ENCODE measurements at places on chromosomes 3 and 15.

DNA sequence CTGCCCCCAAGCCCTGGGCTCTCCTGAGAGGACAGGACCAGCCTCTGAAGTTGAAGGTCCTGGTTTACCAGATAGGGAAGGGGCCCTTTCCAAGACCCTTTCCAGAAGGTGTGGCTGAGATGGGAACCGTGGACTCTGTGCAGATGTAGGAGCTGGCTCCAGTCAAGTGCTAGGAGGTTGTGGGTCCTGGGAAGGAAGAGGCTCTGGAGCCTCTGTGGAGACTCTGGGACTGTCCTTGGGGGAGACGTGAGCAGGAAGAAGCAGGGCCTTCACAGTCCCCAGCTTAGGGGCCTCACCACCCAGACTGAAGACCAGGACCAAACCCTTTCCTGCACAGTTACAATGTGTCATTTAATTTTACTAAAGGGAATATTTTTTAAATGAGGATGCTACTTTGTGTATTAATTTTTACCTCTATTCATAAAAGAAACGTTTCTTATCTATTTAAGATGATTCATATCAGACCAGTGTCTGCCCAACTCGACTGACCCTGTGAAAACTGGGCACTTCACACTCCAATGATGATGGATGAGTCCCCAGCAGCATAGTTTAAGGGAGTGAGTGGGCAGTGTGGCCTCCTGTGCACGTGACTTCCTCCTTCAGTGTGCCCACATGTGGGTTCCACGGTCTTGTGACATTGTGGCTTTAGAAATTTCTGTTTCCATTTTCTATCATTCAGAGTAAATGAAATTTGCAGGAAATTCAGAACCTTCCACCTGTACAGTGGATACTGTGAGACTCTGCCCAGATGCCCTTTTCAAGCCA lies 10.9 kb downstream of the CCR5AS start:
- DNase-seq = peak; percentile 18

DNA sequence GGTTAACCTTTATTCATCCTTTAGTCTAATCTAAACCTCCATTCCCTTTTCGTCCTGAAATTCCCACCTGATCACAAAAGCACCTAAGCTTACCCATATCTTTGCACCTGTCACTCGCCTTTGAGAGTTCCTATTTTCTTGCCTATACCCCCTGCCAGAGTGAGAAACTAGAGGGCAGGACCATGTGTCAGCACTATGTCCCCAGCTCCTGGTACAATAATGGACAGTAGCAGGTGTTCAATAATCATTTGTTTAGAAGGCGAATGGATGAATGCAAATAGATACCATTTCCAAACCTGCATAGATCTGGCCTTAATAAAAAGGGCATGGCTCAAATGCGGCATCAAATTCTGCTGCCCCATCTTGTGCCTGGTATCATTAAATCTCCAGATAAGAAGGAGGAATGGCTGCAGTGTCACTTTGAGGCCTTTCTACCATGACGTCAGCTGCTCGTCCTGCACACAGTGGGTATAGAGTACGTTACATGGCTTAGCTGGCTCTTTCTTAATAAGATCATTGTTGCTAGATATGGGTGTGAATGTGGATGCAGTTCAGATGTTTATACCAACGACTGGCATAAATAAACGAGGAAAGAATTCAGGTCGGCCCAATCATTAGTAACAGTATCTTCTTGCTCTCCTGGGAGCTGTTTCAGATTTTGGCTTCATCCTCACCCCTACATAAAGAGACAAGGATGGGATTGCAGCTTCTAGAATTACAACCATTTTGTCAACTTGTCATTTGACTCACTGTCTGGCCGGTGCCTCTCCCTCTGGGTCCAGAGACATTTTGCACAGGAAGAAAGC lies 148.7 kb downstream of the RORA start:
- DNase-seq = no peak

GRCh38 chr3:120780977-120781376 lies 38.4 kb downstream of the GTF2E1 start:
- DNase-seq = peak; percentile 81

GRCh38 chr3:72768006-72768441 lies 80.2 kb downstream of the SHQ1 start:
- peak; percentile 8 for DNase-seq

DNA sequence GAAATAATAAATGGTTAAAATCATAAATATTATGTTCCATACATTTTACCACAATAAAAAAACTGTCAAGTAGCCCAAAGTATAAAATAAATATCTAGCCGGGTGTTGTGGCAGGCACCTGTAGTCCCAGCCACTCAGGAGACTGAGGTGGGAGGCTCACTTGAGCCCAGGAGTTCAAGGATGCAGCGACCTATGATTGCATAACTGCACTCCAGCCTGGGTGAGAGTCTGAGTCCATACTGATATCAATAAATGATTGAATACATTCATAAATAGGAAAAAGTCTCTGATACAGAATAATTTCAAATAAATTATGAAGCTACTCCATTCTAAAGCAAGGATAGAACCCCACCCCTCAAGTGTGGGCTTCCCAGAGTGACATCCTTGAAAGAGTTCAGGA lies 68.5 kb upstream of the GATA2 start:
- no peak for DNase-seq

DNA sequence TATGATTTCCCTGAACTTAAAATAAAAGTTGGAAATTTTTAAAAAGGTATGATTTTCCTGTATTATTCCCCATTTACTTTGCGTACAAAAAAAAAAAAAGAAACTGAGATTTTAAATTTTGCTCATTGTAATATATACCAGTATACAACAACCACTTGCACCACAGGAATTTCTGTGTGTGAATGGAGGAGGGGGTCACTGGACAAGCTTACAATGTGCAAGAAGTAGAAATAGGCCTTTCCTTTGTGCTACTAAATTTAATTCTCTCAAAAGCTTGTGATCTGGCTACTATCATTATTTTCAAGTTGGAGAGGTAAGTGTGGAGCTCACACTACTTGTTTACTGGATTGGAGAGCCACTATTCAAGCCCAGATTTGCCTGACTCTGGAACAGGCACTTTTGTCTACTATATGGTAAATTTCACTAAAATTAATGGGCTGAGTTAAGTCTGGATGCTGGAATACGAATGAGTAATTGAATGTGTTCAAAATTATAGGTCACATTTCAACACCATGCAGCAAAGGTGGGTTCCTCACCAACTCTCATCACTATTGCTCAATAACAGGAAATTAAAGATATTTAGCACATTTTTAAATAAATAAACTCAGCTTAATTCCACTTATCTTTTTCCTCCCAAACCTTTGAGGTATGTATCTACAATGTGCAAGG lies 148.0 kb upstream of the MBNL1 start:
- no peak for DNase-seq

GRCh38 chr3:169579116-169579710 lies 84.3 kb downstream of the MECOM start:
- no peak for DNase-seq

GRCh38 chr15:69467636-69468035 lies 15.0 kb downstream of the RPLP1 start:
- no peak for DNase-seq

DNA sequence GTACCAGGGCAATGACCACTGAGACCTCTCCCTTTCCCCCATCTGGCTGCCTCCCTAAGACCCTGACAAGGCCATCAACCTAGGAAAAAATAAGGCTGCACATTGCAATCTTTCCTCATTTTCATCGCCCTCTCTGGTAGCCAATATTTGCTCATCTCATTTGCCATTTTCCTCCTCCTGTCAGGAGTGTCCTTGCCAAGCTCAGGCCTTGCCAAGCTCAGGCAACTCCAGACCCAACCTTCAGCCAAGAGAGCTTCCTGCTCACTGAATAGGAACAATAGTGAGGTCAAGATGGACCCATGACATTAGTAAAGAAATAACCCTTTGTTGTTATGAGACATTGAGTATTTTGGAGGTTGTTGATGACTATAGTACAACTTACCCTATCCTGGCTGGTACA lies 380.3 kb downstream of the RSL24D1 start:
- no peak for DNase-seq

DNA sequence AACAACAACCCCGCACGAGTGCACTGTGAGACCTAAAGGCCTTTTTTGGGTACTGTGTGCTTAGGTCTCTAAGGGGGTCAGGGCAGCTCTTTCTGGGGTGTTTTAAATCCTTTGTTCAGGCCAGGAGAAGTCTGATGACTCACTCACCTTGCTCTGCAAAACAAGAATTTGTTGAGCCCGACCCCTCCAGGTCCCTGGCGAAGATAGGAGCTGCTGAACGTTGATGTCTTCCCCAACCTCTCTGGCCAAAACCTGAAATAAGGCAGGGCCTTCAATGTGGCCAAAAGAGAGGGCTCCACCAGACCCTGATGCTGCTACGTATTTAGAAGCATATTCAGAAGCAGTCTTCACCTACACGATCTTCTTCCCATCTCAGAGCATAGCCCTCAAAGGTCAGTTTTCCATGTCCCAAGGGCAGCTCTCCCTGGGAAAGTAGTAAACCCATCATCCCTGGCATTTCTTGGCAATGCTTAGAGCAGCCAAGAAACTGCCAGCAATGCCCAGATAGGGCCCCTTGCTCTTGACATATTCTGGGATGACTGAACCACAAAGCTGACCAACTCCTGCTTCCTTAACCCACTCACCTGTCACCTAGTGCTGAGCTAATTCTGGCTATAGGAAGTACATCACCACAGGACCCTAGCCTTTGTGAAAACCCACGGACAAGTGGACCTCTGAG lies 27.1 kb downstream of the CCDC13 start:
- DNase-seq = no peak

DNA sequence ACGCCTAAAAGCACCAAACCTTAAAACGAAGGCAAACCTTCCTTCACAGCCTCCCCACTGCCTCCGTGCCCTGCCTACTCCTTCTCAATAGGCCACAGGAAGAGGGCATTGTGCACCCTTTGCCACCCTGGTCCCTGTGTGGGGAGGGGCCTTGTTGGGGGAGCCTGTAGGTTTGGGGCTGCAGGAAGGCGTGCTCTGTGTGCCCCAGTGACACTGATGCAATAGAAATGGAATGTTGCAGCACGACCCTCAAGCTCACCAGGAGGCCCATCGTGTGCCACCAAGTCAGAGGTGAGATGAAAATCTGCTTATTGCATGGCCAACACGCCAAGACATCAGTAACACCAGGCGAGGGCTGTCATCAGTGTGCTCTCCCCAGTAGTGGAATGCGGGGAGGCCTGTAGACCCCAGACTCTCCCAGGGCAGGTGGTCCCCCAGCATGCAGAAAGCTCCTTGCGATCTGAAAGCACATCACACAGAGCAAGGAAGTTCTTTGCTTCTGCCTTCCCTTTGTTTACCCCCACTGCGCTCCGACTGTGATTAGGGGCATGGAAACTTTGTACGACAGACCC lies 86.2 kb downstream of the ASB7 start:
- DNase-seq = no peak

DNA sequence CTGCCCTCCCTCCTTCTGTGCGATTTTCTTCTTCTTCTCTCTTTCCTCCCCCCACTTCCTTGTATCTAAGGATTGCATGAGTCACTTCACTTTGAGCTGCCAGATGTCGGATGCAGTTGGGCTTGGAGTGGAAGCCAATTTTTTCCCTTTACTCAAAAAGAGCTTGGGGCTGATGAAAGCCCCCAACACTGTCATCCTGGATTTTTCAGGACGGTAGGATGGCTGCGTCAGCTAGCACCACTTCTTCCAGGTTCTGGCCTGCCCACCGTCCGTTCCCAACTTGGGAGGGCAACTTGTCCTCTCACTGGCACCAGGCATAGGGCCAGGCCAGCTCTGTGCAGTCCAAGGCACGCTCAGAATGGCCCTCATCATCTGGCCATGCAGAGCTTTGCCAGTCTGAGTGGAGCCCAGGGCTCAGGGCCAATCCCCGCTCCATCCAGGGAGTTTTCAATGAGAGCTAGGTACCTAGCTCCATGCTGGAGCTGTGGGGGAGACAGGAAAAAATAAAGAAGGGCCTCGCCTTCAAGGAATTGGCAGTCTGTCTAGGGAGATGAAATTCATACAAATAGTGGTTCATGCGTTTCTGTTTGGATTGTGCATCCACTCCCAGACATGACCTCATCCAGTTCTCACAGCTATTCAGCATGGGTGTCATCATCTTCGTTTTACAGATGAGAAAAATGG lies 47.7 kb upstream of the INSYN1 start:
- peak; percentile 59 for DNase-seq

- DNase-seq = no peak
These were observed 44.8 kb downstream of the LHFPL4 start for GRCh38 chr3:9508781-9509180.

DNA sequence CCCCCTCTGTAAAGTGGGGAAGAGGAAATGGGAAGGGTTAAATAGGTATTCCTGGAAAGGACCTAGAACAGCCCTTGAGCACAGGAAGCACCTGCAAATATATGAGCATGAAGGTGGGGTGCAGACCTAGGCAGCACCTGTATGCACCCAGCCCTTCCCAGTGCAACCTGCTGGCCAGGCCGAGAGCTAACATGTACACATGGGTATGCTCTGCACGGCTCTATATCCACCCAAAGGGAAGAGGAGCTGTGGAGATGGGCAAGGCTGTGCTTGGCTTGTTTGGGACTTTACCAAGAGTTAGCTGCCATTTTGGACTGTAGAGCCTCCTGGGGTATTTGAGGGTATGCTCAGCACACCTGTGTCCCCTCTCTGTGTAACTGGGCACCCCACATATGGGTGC lies 171.2 kb downstream of the KLF13 start:
- DNase-seq = no peak

Measured in amniotic epithelial cell (primary cell).